ELR (cell line): ENCODE measurements at places on chromosomes 11 and 22.

GRCh38 chr22:35743326-35743860, 25.7 kb downstream of the APOL5 start:
- peak; percentile 23 for DNase-seq

- no peak for DNase-seq
Measured at GRCh38 chr11:107413352-107413751, 44.3 kb downstream of the CWF19L2 start.

DNA sequence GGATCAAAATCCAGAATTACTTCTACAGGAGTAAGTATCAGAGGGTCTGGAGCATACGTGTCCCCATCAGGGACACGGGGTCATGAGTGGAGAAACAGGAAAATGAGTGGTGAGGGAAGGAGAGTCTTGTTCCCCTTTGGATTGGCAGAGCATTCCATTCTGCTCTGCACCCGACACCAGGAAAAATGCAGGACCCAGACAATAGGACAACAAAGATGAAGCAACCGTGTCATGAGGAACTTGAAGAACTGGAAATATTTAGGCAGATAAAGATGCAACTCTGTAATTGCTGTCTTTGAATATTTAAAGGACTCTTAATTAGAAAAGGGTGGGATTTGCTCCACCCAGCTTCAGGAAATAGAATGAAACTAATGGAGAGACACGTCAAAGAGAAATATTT, 89.0 kb upstream of the BLID start:
- DNase-seq: no peak

DNA sequence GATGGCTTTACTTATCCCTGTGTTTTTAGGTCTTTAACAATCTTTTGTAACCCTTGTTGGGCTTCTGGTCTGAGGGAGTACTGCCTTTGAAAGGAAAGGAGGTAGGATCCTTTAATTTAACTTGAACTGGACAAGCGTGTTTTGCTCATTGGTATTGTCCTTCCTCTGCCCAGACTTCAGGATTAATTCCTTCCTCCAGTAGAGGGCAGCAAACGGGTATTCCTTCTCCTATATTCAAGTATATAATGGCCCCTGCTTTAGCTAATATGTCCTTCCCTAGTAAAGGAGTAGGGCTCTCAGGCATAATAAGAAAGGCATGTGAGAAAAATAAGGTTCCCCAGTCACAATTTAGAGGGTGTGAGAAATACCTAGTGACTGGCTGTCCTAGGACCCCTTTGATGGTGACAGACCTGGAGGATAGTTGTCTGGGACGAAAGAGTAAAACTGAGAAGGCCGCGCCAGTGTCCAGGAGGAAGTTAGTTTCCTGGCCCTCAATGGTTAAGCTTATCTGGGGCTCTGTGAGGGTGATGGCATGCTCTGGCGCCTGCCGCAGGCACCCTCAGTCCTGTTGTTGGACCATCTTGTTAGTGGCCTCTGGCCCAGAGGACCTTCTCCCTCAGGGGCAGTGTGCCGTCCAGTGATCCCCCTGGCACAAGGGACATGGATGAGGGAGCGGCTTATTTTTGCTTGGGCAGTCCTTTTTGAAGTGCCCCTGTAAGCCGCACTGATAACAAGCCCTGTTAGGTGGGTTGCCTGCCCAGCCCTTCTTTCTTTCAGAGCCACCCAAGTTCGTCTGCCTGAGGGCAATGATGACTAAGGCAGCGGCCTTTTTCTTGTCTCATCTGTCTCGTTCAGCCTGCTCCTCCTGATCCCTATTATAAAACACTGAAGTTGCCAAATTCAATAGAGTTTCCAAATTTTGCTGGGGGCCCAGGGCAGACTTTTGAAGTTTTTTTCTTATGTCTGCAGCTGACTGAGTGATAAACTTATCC, 51.8 kb downstream of the C11orf71 start:
- peak; percentile 83 for DNase-seq

DNA sequence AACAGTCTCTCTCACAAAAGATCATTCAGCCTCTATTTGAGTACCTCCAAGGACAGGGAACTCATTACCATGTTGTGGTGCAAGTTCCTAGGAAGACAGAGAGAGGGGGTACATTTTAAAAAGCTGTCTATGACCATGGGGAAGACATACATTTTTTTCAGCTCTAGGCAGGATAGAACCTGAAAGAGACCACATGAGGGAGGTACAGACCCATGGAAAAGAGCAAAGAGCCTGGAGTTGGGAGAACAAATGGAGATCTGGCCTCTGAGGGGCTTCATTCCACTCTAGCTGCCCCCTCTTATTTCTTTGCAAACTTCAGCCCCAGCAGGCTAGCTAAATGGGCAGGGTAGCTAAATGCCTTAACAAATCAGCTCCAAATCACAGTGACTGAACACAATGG, 36.3 kb downstream of the KCNC1 start:
- no peak for DNase-seq

GRCh38 chr11:126660761-126661425, 305.4 kb downstream of the ST3GAL4 start:
- DNase-seq: no peak

- DNase-seq: peak; percentile 71
Measured at GRCh38 chr11:76824980-76825725, 35.6 kb upstream of the ACER3 start.
